Neural progenitor cell (in vitro differentiated cells): ENCODE measurements at places on chromosomes 7 and 10. TPM values are rescaled to one million over a fixed set of nuclear protein-coding genes. Genes with fewer than 3 reads are reported as not detected.

GRCh38 chr10:113958631-113959382 lies 84.9 kb upstream of the ADRB1 start:
- no peak for DNase-seq

GRCh38 chr7:17940951-17941431 lies 697 bp upstream of the SNX13 start:
- DNase-seq, result peak; percentile 58

GRCh38 chr7:122544463-122544862 lies 154.5 kb downstream of the RNF133 start:
- no peak for DNase-seq

Gene ENTPD7
- total RNA-seq, result 7.2 and 10.2 TPM in 2 replicates

DNA sequence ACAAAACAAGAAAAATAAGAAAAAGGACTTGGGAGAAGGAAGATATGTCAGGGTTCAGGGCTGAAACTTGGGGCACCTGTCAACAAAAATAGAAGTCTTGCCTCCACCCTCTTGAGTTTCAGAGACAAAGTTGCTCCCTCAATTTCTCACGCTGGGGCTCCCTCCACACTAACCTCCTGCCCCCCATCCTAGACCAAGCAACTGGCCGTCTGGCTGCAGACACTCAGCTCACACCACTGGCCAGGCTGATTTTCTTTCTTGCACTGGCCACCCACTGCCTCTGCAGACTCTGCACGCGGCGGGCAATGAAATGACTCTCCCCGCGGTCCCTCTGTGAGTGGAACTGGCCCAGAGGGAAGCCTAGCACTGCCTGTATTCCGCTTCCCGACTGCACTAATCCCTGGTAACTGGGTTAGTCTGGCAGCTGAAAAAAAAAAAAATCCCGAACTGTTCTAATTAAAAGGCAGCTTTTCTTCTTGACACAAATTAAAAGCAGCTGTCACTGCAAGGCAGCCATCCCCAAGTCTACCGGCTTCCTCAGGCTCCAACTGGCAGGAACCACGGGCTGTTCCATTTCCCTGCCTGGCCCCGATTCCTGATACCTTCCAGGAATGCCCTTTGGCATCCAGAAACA lies 83.5 kb downstream of the SPDYE5 start:
- peak; percentile 42 for DNase-seq

Gene WDFY4
- not detected in 2 replicates for total RNA-seq

DNA sequence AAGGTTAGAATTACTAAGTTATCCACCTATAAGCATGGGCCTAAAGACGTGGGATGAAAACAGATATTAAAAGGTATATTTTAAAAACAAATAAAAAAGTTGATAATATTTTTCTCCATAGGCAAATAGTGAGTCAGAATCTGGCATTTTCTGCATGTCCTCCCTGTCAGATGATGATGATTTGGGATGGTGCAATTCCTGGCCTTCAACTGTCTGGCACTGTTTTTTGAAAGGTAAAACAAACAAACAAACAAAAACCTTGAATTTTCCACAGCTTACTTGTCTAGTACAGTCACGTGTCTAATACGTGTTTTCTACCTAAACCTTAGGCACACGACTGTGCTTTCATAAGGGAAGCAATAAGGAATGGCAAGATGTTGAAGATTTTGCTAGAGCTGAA lies 17.4 kb downstream of the HBP1 start:
- DNase-seq, result no peak

GRCh38 chr10:28284126-28284525 lies 18.7 kb downstream of the MPP7 start:
- no peak for DNase-seq

DNA sequence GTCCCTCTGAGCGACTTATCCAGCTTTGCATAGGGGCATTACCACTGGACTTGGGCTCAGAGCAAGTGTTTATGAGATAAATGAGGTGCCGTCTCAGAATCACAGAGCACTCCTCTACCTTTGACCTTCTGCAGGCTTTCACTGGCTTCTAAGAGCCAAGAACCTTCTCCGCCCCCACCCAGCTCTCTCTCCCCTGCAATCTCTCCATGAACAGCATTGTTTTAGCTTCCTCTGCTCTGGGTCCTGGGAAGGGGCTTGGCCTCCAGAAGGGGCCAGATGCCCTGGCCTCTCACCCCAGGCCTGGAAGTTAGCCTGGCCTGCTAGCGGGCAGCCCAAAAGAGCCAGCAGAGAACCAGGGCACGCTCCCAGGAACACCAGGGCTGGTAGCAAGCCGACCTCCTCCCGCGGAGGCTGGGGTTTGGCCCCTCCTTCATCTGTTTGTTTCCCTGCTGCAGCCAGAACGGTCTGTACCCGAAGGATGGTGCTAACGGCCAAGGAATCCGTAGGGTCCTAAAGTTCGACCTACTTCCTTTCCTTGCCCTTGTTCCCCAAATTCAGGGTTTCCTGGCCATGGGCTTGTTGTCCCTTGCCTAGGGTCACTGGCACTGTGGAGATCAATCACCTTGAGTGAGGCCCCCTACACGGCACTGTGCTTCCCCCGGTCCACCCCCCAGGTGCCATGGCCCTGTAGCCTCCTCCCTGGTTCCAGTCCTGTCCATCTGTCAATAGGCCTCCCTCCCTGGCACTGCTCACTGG lies 18.7 kb upstream of the DDIT4 start:
- DNase-seq, result peak; percentile 80

Gene ADIRF
- not detected in 2 replicates for total RNA-seq

DNA sequence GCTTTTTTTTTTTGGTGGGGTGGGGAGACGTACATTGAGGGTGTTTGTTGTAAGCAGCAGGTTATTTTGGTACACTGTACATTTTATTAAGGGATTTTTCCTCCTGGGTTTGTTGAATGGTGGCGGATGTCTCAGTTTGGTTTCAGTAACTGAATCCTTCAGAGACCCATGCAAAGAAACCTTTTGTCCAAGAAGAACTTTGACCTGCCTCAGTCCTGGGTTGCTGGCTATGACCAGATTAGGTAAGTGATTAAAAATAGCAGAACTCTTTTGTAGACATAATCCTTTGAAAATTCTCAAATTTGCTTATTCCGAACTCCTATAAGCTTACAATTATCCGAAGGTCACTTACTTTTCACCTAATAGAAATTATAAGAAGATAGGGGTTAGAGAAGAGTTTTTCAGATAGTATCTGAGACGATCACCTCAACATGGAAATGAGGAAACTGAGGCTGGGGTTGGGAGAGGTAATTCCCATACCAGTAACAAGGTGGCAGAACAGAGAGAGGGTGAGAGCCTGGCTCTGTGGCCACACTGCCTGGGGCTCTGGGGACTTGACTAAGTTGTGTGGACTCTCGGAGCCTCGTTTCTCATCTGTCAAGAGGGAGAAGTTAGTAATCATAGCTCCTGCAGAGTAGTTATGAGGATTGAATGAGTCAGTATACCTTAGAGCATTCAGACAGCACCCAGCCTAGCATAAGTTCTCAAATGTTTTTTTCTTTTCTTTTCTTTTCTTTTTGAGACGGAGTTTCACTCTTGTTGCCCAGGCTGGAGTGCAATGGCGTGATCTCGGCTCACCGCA lies 87.4 kb downstream of the CCNY start:
- DNase-seq, result no peak

DNA sequence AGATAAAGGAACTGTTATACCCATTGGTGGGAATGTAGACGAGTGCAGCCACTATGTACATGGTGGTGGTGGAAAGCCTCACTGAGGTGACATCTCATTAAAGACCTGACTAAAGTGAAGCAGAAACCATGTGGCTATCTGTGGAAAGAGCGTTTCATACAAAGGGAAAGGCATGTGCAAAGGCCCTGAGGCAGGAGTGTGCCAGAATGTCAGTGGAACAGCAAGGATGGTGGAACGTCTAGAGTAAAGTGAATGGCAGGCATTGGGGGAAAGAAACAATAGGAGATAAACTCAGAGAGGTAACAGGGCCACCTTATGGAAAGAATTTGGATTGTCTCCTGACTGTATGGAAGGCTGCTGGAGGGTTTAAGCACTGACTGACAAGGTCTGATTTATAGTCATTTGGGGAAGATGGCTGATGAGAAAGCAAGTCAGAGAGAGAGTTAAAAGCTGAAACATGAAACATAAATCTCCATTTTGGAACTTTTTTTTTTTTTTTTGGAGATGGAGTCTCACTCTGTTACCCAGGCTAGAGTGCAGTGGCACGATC lies 245.7 kb downstream of the STK31 start:
- DNase-seq, result no peak

DNA sequence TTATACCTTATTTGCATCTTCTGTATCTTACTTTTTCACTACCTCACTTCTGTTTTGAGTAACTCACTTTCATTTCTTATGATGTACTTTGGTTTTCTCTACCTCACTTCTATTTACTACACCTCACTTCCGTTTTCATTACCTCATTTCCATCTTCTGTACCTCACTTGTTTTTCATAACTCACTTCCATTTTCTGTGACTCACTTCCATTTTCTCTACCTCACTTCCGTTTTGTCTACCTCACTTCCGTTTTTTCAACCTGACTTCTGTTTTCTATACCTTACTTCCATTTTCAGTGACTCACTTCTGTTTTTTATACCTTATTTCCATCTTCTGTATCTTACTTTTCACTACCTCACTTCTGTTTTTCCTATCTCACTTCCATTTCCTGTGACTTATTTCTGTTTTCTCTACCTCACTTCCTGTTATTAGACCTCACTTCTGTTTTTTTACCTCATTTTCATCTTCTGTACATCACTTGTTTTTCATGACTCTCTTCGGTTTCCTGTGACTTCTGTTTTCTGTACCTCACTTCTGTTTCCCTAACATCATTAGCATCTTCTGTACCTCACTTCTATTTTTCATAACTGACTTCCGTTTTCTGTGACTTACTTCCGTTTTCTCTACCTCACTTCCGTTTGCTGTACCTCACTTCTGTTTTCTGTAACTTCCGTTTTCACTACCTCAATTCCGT lies 493.1 kb upstream of the AKR1E2 start:
- no peak for DNase-seq

Gene MET
- 7.0 and 8.4 TPM in 2 replicates for total RNA-seq

Gene PALD1
- 9.6 and 20.4 TPM in 2 replicates for total RNA-seq

- DNase-seq, result no peak
Measured at GRCh38 chr10:104260775-104261115, 6.1 kb downstream of the GSTO1 start.

- DNase-seq, result no peak
Measured at GRCh38 chr7:22842383-22842941, 19.8 kb upstream of the TOMM7 start.

Gene SLC29A3
- 2.5 and 9.0 TPM in 2 replicates for total RNA-seq

Gene VWA2
- 0.09 TPM in 1 of 2 replicates, not detected in the other for total RNA-seq
